ENCODE measurements at places on chromosomes 7 and 10.

- DNase-seq, result no peak
Measured at GRCh38 chr7:137165241-137165640, 178.3 kb downstream of the PTN start.

DNA sequence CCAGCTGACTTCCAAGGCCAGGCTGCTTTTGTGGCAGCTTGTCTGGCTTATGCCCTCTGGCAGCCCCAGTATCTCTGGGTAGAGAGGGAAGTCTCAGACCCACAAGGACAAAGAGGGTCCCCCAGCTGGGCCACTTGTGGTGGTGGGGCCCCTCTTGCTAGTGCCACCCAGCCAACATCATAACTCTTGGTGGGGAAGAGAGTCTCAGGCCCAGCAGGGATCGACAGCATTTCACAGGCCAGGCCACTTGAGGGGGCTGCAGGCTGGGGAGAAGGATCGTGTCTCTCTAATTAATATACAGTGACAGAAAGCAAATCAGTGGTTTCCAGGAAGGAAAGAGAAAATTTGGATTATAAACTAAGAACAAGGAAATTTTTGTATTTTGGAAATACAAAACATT lies 76.0 kb downstream of the TYW1B start:
- DNase-seq, result no peak

- DNase-seq, result no peak
Measured at GRCh38 chr7:46396481-46396880, 475.4 kb upstream of the IGFBP3 start.

- no peak for DNase-seq
Measured at GRCh38 chr10:122128357-122128756, 139.4 kb downstream of the TACC2 start.

DNA sequence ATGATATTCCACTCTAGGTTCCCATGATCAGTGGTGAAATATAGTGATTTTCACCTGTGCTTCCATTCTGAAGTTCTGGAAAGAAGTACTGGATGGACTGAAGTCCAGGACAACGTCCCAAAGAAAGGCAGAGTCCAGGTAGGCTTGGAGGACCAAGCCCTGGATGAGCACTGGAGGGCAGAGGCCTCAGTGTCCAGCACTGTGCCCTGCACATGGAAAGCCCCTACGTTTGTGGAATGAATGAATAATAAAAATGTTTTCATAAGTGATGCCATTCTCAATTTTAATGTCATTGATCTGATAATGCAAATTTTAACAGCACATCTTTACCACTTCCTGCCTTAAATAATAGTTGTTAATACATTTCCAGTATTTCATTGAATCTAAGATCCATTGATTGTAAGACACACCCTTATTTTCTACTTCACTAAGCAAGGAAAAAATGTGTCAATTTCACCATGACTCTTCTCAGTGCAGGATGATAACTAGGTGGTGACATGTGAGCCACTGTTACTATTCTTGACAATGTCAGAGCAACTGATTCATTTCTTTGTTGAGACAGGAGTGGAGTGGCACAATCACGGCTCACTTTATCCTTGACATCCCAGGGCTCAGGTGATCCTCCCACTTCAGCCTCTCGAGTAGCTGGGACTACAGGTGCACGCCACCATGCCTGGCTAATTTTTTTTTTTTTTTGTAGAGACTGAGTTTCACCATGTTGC lies 35.2 kb downstream of the ZNF783 start:
- no peak for DNase-seq
